ENCODE measurements at places on chromosomes 2 and 18. TPM values are rescaled to one million over a fixed set of nuclear protein-coding genes. Genes with fewer than 3 reads are reported as not detected.

The RNF125 gene
- 1.2 TPM for polyA plus RNA-seq

The MYOM1 gene
- polyA plus RNA-seq: 1.6 TPM

The FOXI3 gene
- not detected for polyA plus RNA-seq

The SCTR gene
- 0.13 TPM for polyA plus RNA-seq

Data from esophagus (tissue), 2 donors.